ENCODE measurements at places on chromosomes 2 and 18.

GRCh38 chr2:121429119-121429903 is 101.4 kb upstream of the RNU4ATAC start:
- DNase-seq, result no peak

DNA sequence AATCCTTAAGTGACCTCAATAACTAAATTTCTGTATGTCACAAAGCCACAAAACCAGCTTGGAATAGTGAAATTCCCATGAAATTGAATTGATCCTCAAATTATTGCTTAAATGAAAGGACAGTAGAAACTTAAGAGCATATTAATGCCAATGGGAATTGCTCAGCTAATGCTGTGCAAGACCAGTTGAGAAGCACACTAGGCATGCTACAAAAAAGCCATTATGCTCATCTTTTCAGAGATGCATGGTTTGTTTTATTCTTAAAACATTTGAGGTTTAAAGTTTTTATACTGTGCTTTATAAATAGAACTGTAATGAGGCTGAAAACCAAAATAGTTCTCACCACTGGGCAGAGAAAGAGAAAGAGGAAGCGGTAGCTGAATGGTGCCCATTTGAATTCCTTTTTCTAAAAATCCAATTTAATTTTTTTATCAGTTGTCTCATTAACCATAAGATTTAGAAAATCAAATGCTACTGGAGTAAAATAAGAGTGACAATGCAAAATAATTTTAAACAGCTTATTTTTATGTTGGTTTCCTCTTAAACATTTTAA is 98.6 kb downstream of the LNPK start:
- DNase-seq, result no peak

DNA sequence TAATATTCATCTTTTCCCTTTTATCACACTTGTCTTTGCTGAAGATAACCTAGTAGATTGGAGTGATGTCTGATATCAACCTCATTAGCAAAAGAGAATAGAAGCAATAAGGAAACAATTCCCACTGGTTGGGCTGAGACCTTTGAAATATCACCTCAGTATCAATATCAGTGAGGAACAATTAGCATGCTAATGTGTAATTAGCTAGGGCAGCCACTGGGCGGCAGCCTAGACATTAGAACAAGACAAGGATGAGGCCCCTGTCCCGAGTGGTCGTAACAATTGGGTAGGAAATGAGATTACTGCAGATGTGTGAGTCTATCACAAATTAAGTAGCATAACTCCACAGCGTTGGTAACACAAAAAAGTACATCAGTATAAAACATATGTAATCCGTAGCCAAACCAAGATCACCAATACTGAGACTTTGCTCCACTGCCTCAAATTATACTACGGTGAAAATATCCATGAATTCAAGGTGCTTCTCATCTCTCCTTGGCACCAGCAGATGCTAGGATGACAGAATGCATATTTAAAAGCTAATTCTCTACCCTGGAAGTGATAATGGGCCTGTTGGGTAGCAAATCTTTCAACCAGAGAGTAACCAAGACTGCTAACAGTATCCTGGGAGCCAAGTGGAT is 99.1 kb downstream of the ALPK2 start:
- DNase-seq, result peak; percentile 72

GRCh38 chr18:9191658-9192256 is 55.2 kb downstream of the ANKRD12 start:
- DNase-seq, result no peak

DNA sequence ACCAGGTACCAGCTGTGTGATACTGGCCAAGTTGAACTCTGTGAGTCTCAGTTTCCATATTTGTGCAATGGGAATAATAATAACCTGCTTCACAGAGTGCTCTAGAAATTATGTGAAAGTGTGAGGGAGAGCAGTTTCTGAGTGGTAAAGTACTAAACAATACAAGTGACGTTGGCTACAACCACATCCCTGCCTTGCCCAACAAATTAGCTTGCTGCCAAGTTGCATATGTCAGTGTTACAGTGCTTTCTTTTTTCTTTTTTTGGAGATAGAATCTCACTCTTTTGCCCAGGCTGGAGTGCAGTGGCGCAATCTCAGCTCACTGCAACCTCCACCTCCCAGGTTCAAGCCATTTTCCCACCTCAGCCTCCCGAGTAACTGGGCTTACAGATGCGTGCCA is 533.6 kb upstream of the MEX3C start:
- DNase-seq, result no peak

GRCh38 chr2:38095996-38096861 is 20.3 kb upstream of the CYP1B1 start:
- peak; percentile 57 for DNase-seq

DNA sequence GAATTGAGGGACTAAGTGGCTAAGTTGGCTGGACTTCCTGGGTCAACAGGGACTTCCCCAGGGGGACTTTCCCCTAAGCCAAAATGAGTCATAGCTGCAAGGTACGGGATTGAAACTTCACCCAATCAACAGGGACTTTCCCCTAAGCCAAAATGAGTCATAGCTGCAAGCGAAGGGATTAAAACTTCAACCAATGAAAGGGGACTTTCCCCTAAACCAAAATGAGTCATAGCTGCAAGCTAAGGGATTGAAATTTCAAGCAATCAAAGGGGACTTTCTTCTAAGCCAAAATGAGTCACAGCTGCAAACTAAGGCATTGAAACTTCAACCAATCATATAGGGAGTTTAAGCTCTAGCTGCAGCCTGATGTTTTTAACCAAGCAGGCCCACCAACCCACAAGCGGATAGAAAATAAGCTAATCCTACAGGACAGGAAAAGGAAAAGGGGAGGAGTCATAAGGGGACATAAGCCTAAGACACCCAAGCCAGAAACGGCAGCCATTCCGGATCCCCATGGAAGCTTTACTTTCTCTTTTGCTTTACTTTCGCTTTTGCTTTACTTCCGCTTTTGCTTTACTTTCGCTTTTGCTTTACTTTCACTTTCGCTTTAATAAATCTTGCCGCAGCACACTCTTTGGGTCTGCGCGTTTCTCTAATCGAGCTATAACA is 1375.4 kb upstream of the CELF4 start:
- DNase-seq, result peak; percentile 62

GRCh38 chr2:29329899-29330298 is 214.7 kb downstream of the CLIP4 start:
- no peak for DNase-seq

DNA sequence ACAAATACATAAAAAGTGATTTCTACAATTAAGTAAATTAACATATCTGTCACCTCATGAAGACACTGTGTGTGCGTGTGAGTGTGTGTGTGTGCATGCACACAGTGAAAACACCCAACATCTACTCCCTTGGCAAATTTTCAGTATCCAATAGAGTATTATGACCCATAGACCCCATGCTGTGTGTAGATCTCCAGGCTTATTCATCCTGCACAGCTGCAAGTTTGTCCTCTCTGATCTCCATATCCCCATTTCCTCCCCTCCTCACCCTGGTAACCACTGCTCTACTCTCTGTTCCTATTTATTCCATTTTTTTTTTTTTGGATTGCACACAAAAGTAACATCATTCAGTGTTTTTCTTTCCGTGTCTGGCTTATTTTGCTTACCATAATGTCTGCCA is 391.0 kb downstream of the SOX11 start:
- DNase-seq, result no peak

GRCh38 chr2:256094-256493 is 7.7 kb downstream of the SH3YL1 start:
- DNase-seq, result no peak

- no peak for DNase-seq
Observed at GRCh38 chr2:239193401-239193811, 207.4 kb downstream of the HDAC4 start.

DNA sequence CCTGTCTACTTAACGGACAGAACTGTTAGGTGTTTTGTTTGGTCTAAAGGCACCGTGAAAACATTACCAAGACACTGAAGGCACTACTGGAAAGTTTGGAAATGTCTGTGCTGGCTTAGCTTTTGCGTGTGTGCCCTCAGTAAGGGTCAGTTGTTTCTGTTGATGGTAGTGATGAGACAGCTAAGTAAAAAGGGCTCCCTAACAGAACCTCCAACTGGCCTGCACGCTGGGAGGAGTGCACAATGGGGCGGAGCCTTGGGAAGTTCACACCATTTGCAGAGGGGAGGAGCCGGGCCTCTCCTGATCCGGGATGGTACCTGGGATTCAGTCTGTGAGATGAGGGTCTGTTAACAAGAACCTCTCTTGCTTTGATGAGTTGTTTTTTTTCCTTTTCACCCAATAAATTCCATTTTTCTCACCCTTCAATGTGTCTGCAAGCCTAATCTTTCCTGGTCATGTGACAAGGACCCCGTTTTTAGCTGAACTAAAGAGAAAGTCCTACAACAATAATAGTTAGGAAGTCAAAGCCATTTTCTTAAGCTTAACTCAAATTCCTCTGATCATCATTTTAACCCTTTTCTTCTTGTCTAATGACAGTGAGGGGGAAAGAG is 368.7 kb downstream of the PARD3B start:
- DNase-seq, result no peak

DNA sequence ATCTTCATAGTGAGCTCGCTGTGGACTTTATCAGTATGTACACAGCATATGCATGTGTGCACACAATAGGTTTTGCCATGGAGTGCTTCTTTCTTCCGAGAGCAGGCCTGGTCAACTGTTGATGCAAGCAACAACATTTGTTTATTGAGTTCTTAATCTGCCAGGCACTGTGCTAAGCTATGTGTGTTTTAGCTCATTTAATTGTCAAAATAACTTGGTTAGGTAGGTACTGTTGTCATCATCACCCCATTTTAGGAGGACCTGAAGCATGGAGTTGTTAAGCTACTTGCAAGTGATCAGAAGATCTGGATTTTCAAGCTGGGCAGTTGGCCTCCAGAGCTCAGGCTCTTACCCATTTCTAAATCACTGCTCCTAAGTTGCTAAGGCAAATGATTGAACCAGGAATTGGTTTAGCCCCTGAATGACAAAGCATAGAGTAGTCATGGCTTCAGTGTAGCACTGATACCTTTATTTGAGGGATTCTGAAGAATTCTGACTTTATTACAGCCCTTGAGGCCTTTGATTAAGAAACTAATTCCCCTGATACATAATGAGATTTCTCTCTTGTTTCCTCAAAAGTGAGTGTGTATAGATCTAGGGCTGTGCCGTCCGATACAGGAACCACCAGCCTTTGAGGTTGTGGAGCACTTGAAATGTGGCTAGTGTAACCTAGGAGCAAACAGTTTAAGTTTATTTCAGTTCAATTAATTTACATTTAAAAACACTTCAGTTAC is 132.9 kb downstream of the FMNL2 start:
- no peak for DNase-seq

- DNase-seq, result peak; percentile 28
Observed at GRCh38 chr2:60483401-60483800, 70.1 kb downstream of the BCL11A start.

DNA sequence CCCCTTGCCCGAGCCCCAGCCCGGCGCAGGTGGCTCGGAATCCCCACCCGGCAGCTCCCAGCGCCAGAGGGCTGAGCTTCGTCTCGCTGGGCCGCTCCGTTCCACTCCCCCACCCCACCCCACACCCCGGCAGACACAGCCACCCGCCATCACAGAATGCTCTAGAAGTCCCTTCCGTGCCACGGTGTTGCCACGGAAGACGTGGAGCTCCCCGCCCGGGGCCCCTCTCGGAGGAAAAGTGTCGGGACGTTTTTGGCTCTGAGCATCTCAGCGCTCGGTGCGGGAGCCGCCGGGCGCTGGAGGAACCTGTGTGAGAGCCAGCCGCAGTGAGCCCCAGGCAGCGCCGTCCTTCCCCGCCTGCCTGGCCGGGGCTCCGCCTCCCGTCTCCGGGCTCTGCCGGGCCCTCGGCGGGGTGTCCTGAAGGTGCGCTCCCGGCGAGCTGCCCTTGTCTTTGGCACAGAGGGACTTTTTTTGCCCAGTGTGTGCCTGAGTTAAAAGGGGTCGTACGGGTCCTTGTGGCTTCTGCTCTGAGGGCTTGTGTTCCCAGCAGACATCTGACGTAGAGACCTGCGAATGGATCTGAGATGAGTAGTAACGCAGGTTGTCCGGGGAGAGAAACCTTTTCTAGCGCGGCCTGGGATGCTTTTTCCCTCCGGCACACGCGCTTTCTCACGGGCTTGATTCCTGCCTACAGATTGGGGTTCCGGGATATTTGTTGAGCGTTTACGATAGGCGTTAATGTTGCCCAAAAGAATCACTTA is 1.8 kb downstream of the ZCCHC2 start:
- DNase-seq, result peak; percentile 48

Measured in cardiac fibroblast (primary cell).